Activated CD4-positive, alpha-beta T cell treated with anti-CD3 and anti-CD28 coated beads for 24 hours (primary cell): ENCODE measurements at places on chromosomes 2 and 18.

- DNase-seq = no peak
These were observed 42.1 kb downstream of the RAPH1 start for GRCh38 chr2:203492965-203493364.

- DNase-seq = no peak
These were observed 281.0 kb upstream of the MEIS1 start for GRCh38 chr2:66153941-66154340.

DNA sequence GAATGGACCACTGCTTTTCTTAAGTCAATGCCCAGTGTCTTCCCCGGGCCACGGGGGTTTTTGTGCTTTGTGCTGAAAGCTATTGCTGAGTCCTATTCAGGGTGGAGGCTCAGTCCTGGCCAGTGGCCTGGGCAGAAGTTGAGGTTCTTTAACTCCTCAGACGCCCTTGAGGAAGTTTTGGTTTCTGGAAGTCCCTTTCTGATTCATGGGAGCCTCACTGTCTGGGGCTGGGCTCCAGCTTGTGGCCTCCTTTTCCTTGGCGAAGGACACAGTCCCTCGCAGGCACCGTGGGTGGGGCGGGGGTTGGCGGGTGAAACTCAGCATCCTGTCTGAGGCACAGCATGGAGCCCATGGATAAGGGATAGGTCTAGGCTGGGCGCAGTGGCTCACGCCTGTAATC, 465.2 kb upstream of the HS6ST1 start:
- no peak for DNase-seq

- no peak for DNase-seq
These were observed 190.3 kb downstream of the IRS1 start for GRCh38 chr2:226609366-226609765.

DNA sequence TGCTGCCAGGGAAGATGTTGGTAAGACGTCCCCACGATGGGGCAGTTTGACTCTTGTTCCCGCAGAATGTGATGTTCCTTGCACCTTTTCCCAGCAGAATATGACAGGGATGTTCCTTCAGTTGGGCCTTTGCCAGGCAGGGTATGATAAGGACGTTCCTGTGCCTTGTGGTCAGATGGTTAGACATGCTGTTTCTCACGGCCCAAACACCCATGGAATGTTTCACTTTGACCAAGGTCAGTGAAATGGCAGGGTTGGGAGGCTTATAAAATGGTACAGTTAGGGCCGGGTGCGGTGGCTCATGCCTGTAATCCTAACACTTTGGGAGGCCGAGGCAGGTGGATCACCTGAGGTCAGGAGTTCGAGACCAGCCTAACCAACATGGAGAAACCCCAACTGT, 40.3 kb upstream of the YPEL5 start:
- DNase-seq = no peak

DNA sequence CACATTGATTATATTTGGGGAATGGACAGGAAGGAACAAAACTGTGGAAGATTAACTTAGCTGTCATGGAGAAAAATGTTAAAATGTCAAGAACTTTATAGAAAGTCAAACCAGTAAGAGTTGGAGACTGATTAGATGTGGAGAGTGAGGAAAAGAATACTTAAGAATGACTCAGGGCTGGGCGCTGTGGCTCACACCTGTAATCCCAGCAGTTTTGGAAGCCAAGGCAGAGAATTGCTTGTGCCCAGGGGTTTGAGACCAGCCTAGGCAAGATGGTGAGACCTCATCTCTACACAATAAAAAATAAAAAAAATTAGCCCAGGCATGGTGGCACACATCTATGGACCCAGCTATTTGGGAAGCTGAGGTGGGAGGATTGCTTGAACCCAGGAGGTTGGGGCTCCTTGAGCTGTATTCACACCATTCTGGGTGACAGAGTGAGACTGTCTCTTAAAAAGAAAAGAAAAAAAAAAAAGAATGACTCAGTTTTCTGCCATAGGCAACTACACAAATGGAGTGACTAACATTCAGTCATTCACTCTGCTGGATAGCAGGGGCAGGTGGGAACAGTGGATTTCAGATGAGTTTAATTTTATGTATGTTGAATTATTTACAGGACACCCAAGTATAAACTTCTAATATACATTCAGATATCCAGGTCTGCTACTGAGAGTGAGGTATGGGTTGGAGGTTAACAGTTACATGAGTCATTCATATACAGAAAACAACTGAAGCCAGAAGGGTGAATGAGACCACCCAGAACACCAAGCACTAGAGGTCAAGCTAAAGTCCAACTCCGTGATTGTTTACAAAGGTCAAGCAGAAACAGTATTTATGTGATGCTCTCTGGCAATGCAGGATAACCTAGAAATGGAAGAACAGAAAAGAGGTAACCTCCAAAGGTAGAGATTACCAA, 33.9 kb downstream of the ORC2 start:
- DNase-seq = no peak

- DNase-seq = no peak
These were observed 239.7 kb downstream of the SH3BP4 start for GRCh38 chr2:235191486-235191885.

- no peak for DNase-seq
These were observed 189.8 kb upstream of the NABP1 start for GRCh38 chr2:191488135-191488534.

DNA sequence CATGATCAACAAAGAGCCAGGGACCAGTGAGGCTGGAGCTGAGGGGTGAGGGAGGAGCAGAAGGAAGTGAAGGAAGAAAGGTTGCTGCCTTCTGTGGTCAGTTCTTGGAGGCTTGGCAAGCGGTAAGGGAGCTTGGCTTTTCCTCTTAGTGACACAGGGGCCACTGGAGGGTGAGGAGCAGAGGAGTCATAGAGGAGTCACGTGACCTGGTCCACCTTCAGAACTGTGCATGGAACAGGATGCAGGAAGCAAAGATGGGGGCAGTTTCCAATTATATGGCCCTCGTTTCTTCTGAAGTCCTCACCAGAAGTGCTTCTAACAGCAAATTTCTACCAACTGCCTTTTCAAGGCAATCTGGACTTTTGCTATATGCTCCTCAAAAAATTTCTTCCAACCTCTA, 326.9 kb upstream of the SMIM21 start:
- no peak for DNase-seq

- no peak for DNase-seq
These were observed 83.7 kb downstream of the ACSL3 start for GRCh38 chr2:222944552-222944951.
